Cerebellum (tissue), 4 donors: ENCODE measurements at places on chromosomes 16 and 17. TPM values are rescaled to one million over a fixed set of nuclear protein-coding genes. Genes with fewer than 3 reads are reported as not detected.

DNA sequence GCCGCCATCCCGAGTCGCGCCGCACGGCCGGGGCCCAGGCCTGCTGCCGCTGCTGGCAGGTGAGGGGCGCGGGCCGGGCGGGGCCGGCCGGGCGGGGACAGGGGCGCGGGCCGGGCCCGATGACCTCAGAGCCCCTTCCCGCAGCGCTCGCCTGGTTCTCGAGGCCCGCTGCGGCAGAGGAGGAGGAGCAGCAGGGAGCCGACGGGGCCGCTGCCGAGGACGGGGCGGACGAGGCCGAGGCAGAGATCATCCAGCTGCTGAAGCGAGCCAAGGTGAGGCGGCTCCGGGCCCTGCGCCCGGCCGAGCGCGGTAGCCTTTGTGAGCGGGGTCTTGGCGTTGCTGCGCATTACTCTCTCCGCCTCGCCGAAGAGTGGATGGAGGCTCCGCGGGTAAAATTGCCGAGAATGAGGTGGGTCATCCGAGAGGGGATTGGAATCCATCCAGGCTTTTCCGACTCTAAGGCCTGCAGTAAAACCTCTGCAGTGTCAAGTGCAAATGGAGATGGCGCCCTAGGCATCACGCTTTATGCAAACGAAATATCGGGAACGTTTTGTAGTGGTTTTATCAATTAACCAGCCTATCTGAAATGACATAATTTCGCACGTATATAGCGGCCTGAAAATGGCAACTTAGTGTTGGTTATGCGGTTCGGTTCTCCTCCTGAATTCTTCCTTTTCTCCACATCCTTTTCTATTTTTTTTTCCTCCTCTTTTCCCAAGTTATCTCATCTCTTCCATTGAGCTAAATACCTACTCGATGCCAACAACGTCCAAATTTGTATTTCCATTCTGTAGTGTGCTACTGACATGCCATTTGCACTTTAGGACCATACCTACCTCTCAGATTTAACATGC is 577 bp downstream of the TTC19 start:
- no peak for DNase-seq

GRCh38 chr16:72821185-72821950 is 226.6 kb downstream of the ZFHX3 start:
- no peak for DNase-seq

The ITGB4 gene
- 2.1 TPM for total RNA-seq

DNA sequence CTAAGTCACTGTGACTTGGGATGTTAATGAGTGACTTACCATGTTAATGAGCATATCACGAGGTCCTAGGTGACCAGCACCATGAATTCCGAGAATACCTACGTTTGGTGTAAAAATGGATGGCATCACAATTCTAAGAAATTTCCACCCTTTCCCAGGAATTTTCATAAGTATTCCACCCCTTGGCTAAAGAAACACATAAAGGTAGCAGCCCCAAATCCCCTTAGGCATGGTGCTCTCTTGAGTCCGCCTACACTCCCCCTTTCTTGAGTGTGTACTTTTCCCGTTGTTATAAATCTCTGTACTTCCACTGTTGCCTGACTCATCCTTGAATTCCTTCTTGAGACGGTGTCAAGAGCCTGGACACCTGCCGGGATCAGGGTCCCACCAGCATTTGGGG is 504.0 kb upstream of the RBFOX1 start:
- DNase-seq: no peak

DNA sequence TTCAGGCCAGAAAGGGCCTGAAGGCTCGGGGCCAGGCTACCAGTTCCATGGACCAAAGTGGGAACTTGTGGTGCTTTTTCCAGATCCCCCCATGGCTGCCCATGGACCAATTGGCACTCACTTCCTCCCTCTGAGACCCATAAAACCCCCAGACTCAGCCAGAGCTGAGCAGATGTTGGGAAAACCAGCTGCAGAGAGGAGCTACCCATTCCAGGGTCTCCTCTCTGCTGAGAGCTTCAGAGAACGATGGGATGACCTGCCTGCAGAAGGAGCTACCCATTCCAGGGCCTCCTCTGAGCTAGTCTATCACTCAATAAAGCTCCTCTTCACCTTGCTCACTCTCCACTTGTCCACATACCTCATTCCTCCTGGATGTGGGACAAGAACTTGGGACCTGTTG is 52.2 kb upstream of the MED9 start:
- DNase-seq: no peak

The KRT32 gene
- total RNA-seq: not detected

DNA sequence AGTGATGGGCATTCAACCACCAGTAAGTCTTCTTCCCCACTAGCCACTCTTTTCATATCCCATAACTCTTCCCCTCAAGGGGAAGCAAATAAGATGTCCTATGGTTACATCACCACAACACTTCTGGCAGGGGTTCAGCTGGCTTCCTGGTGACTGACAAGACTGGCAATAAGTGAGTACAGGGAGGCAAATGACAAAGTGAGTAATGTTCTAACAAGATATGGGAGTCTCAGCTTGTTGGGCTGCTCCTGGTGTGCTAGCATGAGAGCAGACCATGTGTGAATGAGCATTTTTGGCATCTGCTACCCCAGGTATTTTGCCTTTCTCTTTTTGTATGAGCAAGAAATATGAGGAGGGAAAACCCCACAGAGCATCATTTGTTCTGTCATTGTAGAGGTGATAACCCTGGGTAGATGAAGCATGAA is 9.9 kb downstream of the TMIGD1 start:
- DNase-seq: no peak

- no peak for DNase-seq
Measured at GRCh38 chr16:57645691-57646387, 17.4 kb downstream of the ADGRG1 start.

GRCh38 chr16:25051406-25052150 is 36.4 kb upstream of the ARHGAP17 start:
- DNase-seq: no peak

DNA sequence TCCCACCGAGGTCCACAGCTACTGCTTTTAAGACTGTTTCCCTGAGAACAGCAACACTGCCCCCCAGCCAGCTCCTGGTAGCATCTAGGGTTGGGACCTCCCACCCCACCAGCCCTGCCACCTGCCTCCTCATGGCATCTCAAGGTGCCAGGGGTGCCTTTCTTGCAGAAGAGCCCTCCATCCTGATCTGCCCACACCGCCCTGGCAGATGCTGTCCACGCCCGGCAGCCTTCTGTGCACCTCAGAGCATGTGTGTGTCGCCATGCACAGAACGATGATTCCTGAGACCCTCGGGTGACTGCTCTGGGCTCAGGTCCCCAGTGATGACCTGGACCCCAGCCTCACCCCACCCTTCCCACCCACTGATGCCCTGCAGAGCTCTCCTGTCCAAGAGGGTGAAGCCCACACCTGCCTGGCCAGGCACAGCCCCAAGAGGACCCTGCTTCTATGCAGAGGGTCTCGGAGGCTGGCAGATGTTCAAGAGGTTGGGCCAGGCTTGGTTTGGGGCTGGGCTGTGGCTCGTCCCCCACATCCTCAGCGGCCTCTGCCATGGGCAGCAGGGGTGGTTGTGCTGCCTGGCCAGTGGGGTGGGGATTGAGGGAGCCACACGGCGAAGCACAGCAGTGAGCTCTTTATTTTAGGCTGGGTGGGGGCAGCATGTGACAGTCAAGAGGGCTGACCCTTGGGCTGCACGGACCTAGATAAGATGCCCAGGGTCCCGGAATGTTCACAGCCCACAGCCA is 5.2 kb upstream of the SPATA2L start:
- no peak for DNase-seq

DNA sequence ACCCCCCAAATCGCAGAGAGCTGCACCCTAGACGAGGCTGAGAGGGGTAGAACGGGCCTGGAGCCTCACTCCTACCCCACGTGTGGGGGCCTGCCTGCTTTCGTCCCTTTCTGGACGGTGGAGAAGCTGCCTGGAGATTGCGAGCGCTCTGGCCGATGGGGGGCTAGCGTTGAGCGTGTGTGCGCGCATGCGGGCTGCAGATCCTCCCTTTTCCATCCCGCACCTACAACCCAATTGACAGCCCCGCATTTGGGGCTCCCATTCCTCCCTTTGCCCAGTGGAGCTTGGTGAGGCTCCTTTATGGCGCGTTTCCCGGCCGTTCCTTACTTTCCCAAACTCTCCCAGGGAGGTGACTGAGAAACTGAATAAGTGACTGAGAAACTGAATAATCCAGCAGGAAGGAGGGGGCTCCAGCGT is 907 bp upstream of the ESRP2 start:
- peak; percentile 46 for DNase-seq

DNA sequence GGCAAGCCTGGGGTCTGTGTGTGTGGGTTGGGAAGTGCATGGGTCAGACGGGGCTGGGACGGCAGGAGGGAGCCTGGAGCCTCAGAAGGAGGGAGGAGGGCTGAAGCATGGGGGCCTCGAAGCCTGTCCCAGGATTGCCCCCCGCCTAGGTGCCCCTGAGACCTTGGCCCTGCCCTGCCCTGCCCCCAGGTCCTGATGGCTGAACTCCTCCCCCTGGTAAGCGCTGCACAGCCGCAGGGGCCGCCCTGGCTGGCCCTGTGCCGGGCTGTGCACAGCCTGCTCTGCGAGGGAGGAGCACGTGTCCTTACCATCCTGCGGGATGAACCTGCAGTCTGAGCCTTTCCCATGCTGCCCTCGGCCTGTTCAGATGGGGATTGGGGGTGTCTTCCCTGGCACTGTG is 4.4 kb downstream of the TEDC2 start:
- no peak for DNase-seq

- no peak for DNase-seq
Measured at GRCh38 chr16:90077757-90078578, 837 bp upstream of the PRDM7 start.

DNA sequence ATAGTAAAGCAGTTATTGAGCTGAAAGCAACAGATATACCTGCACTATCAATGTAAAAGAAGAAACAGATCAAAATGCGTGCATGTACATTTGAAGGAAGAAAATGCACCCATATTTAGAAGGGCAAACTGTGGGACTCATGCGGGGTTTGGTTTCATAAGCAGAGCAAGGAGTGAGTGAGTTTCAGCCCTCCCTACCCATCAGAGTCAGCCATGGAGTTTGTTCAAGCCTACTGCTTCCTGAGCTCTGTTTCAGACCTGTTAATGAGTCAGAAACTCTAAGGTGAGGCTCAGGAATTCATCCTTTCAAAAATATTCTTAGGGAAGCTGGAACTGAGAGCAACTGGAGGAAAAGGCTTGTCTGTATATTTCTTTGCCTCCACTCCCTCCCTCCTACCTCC is 446.2 kb downstream of the HS3ST4 start:
- no peak for DNase-seq

The PRR15L gene
- total RNA-seq: not detected

- DNase-seq: no peak
Measured at GRCh38 chr17:57993471-57994365, 5.7 kb upstream of the VEZF1 start.

DNA sequence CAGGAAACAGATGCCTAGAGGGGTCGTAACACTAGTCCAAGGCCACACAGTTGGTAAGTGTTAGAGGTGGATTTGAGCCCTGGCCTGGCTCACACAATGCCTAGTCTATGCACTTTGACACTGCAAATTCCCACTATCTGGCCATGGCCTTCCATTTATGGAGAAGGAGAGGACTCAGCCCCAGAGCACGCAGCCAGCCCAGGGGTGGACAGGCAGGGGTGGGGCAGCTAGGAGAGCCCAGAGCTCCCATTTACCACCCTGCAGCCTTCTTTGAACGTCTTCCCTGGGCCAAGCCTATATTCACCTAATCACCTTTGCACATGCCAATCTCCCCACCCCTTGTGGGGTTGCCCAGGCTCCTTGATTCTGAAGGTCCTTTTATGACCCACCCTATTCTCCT is 81.2 kb downstream of the DYNLRB2 start:
- no peak for DNase-seq

GRCh38 chr17:47732399-47733046 is 513 bp upstream of the TBX21 start:
- no peak for DNase-seq

- DNase-seq: peak; percentile 34
Measured at GRCh38 chr16:8718851-8719680, 44.6 kb downstream of the ABAT start.

- no peak for DNase-seq
Measured at GRCh38 chr17:4879601-4880000, 19.7 kb upstream of the C17orf107 start.

GRCh38 chr16:78995441-78995840 is 605.1 kb downstream of the MAF start:
- DNase-seq: no peak

DNA sequence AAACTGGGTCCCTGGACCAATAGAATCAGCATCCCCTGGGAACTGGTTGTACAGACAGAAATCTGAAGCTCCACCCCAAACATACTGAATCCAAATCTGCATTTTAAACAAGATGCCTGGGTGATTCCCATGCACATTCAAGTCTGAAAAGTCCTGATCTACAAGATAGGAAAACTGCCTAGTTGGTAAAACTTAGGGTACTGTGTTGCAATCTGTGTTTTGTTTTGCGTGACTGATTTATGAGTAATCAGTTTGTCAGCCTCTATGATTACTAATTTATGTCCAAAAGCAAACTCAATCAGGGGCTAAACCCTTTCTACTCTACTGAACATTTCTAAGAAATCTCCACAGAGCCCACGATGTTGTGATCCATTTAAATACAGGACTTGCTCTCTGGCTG is 103.8 kb downstream of the YPEL2 start:
- DNase-seq: no peak

DNA sequence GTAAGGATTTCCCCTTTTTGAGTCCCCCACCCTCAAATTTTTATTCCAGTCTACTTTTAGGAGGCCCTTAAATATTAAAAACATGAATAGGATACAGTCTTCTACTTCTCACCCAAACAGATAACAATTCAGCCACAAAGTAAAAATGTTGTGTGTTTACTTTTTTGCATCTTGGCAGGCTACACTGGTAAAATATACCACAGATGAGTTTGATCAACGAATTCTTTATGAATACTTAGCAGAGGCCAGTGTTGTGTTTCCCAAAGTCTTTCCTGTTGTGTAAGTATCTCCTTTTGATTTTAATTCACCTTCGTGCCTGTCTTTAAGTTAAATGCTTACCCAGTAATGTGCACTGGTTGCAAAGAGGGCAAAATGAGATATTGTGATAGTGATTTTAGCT is 34.4 kb upstream of the RAB11FIP4 start:
- DNase-seq: no peak

- no peak for DNase-seq
Measured at GRCh38 chr16:9964426-9964825, 217.8 kb downstream of the GRIN2A start.

The TTLL6 gene
- 0.09 TPM for total RNA-seq

GRCh38 chr16:50453446-50453845 is 84.7 kb upstream of the BRD7 start:
- no peak for DNase-seq

The CTRB2 gene
- total RNA-seq: not detected

The ARL16 gene
- 29.0 TPM for total RNA-seq

- no peak for DNase-seq
Measured at GRCh38 chr16:85008271-85008670, 3.1 kb downstream of the ZDHHC7 start.

DNA sequence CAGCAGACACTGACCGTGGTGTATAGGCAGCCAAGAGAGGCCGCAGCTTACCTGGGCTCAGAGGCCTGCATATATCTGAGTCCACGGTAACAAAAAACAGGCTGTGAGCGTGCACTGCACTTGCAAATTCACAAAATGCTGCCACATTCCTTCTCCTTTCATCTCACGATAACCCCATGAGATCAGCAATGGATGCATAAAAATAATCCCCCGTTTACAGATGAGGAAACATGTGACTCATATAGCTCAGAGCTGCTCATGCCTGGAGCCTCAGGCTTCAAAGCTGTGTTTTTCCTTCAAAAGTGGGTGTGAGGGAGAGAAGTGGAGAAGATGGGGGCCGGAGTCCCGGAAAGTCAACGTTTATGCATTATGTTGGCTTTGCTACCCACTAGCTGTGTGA is 118.3 kb upstream of the FOXF1 start:
- DNase-seq: no peak

The ZNF778 gene
- 18.1 TPM for total RNA-seq

- no peak for DNase-seq
Measured at GRCh38 chr16:79638386-79638785, 37.8 kb upstream of the MAF start.

The ABCA3 gene
- 45.2 TPM for total RNA-seq
